ENCODE measurements at places on chromosomes 5 and 9. TPM values are rescaled to one million over a fixed set of nuclear protein-coding genes. Genes with fewer than 3 reads are reported as not detected.

Gene ACSL6
- 0.93 TPM for total RNA-seq

Gene CCDC192
- not detected for total RNA-seq

DNA sequence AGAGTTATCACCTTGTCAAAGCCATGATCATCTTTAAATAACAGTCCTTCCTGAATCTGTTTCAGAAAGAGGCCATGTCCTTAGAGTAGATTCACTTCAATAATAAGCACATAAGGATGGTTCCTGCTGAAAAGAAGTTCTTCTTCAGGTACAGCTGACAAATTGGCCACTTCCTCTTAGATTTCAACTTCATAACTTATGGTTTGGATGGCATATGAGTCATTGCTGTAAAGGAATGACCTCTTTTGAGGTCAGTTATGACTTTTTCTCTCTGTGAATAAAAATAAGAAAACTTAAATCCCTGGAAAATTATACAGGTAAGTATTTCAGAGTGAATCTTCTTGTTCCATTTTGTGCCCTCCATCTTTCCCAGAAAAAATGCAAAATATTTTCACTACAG is 555.3 kb upstream of the ZNF462 start:
- no peak for DNase-seq
- H3K4me3 ChIP-seq = no peak overlapping the region
- no peak overlapping the region for H3K27ac ChIP-seq
- no peaks in the 10 kb centered on the region for H3K4me1 ChIP-seq

GRCh38 chr5:76583163-76584047 is 39.8 kb downstream of the F2RL2 start:
- no peaks in the 10 kb centered on the region for H3K27me3 ChIP-seq
- no peaks in the 10 kb centered on the region for H3K36me3 ChIP-seq
- H3K27ac ChIP-seq = peak overlapping the region; percentile 31

DNA sequence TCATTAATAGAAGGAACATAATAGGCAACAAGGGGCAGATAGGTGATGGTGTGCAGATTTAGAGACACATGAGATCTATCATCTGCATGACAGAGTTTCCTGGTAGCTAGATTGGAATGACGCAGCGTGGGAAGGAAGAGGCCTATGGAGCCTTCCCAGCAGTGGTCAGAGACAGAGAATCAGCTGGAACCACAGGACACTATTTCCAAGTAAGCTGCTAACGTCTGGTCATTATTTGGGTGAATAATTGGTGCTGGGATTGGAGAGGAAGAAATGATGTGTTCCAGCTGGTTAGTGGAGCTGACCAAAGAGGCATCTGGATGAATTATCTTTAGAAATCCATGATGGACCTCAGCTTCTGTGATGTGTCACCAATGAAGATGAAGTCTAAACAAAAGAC is 91.2 kb upstream of the PRR16 start:
- no peak overlapping the region for H3K27ac ChIP-seq
- DNase-seq = no peak
- H3K27me3 ChIP-seq = no peaks in the 10 kb centered on the region

DNA sequence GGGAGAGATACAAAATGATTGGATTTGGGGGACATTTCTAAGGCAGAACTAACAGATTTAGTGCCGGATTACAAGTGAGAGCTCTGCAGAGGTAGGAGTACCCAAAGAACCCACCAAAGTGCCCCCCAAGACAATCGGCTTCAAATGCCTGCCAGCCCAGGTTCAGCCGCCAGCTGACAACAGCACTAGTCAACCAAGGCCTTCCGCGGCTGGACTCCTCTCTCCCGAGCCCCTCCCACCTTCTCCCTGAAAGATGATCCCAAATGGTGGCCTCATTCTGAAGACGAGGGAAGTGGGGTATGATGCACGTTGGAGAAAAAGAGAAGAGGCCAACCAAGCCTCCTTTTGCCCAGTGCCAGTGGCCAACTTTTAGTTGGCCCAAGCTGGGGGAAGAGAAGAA is 210.4 kb upstream of the SLC30A5 start:
- no peaks in the 10 kb centered on the region for H3K27me3 ChIP-seq
- no peak overlapping the region for H3K27ac ChIP-seq
- no peaks in the 10 kb centered on the region for H3K4me1 ChIP-seq

DNA sequence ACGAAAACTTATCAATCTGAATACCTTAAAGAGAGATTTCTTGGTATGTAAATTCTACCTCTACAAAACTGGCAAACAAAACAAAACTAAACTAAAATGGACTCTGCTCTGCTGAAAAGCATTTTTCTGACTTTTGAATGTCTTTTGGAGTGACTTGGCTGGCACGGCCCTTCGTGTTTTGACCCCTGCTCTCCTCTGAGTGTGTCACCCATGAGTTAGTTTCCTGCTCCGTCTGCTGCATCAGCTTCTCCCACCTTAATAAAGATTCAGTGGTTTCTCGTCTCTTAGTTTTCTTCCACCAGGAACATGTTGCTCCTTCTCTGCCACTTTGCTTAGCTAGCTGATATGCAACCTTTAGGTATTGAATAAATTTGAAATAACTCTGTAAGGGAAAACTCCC is 1084.0 kb upstream of the CDH18 start:
- H3K36me3 ChIP-seq = no peaks in the 10 kb centered on the region
- no peak overlapping the region for H3K27ac ChIP-seq
- DNase-seq = no peak
- H3K4me3 ChIP-seq = no peak overlapping the region
- H3K4me1 ChIP-seq = no peaks in the 10 kb centered on the region

DNA sequence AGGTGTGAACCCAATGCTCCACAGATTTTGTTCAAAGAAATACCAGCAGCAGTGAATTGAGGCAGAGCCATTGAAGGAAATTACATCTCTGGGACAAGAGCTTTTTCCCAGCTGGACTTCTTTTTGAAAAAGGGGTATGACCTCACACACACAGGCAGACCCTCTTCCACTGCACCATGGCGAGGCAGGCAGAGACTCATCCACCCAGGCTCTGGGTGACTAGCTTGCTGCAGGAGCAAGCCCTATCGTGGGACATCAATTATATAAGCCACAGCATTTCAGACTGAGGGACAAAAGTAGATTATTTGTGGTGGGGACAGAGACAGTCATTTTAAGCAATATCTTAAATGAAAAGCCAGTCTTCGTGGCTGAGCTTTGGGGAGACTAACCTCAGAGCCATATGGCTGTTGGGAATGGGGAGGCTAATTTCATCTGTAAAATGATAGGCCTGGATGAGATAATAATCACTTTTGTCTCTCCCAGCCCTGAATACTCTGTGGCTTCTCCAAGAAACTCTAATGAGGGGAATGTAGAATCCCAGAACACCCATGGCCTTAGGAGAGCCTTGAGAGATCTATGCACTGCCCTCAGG is 113.1 kb upstream of the TNC start:
- no peak overlapping the region for H3K4me3 ChIP-seq
- H3K27me3 ChIP-seq = no peaks in the 10 kb centered on the region
- no peaks in the 10 kb centered on the region for H3K36me3 ChIP-seq
- DNase-seq = no peak
- H3K27ac ChIP-seq = no peak overlapping the region
